NCI-H2107 (cell line): ENCODE measurements at places on chromosomes 1 and 21.

- DNase-seq: no peak
Observed at GRCh38 chr1:16461681-16462080, 21.2 kb downstream of the NECAP2 start.

GRCh38 chr1:232561381-232561780 is 68.6 kb downstream of the SIPA1L2 start:
- DNase-seq: no peak

DNA sequence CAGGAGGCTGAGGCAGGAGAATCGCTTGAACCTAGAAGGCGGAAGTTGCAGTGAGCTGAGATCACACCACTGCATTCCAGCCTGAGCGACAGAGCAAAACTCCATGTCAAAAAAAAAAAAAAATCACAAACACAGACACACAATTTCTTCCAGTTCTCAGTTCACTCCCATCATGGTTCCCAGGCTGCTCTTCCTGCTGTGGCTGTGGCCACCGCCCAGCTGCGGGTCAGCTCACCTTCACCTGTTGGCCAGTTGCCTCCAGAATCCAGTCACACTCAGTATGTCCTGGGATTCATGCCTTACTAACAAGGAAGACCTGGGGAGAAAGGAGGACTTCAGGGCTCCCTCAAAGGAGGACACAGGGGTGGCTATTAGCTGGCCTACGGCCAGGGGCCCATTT is 45.9 kb upstream of the SLC25A33 start:
- DNase-seq: no peak

DNA sequence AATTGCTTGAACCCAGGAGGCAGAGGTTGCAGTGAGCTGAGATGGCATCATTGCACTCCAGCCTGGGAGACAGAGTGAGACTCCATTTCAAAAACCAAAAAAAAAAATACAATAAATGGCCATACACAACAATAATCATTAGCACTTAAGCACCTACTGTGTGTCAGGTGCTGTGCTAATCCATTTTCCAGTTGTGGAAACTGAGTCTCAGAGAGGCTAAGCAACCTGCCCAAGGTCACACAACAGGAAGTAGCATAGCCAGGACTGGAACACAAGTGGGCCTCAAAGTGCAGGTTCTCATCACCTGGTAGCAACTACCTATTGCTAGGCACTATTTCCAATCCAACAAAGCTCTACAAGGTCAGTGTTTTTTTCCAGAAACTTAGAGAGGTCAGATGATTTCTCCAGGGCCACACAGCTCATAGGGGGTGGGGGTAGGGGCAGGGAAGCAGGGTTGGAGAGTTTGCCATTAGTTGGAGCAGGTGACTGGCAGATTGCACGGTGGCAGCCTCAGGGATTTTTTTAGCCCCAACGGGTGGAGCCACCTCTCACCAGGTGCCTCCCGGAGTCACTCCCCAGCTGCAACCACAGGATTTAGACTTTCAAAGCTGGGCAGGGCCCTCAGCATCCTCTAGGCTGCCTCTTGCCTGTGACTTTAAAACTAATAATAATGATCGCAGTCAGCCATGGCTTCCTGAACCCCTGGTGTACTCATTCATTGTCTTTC is 52.5 kb upstream of the ID3 start:
- DNase-seq: peak; percentile 64

DNA sequence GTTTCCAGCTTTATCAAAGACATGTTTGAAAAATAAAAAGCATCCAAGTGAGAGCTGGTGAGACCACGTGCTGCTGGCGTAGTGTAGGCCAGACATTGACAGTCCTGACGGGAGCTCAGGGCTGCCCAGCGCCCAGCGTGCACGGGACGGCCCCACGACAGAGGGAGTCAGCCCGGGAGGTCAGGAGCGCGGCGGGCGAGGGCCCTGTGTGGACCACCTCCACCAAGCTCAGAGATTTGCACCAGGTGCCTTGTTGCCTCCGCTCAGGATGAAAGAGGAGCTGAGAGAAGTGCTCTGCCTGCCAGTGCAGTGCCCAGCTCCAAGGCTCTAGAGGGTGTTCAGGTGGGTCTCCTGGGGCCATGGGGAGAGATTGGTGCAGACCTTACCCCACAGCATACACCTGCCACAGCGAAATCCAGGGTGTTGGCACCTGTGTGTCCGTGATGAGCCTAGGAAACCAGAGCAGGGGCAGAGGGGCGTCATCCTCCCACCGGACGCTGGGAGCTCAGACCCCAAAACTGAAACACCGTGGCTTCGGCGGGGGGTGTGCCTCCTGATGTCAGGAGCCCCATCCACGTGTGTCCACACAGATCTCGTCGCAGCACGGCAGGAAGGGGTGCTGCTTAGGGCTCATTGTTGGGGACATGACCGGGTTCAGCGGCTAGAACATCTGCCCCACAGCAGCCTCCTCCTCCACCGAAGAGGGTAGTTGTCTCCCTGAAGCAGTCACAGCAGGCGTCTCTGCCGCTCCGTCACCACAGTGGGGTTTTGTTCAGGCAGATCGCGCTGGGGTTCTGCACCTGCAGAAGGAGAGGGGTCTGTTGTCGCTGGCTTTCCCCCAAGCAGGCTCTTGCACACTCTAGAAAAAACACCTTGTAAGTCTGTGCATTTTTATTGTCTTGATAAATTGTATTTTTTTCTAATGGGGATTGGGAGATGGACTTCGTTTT is 64.2 kb downstream of the POFUT2 start:
- no peak for DNase-seq

GRCh38 chr1:77538956-77539518 is 143.4 kb downstream of the ZZZ3 start:
- DNase-seq: no peak

DNA sequence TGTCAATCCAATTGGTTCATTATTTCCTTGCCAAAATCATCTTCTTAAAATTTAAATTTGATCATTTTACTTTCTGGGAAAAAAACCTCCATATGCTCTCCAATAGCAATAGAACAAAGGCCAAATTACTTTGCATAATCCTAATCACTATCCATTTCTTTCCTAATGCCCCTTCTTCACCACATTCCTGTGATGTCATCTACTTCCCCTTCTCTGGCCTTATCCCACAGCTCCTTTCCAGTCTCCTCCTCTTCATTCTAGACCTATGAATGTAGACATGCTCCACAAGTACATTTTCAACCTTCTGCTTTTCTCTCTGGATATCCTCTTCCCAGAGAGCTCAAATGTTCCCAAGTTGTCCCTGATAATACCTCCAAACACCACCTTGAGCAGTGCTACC is 216.6 kb downstream of the MRPL39 start:
- no peak for DNase-seq
